ENCODE measurements at places on chromosomes 6 and 20. TPM values are rescaled to one million over a fixed set of nuclear protein-coding genes. Genes with fewer than 3 reads are reported as not detected.

- H3K4me3 ChIP-seq, result no peak overlapping the region
- no peak for DNase-seq
- H3K36me3 ChIP-seq, result no peaks in the 10 kb centered on the region
- no peaks in the 10 kb centered on the region for H3K4me1 ChIP-seq
- H3K27me3 ChIP-seq, result no peaks in the 10 kb centered on the region
These were observed 102.0 kb downstream of the BTBD3 start for GRCh38 chr20:12019715-12020114.

DNA sequence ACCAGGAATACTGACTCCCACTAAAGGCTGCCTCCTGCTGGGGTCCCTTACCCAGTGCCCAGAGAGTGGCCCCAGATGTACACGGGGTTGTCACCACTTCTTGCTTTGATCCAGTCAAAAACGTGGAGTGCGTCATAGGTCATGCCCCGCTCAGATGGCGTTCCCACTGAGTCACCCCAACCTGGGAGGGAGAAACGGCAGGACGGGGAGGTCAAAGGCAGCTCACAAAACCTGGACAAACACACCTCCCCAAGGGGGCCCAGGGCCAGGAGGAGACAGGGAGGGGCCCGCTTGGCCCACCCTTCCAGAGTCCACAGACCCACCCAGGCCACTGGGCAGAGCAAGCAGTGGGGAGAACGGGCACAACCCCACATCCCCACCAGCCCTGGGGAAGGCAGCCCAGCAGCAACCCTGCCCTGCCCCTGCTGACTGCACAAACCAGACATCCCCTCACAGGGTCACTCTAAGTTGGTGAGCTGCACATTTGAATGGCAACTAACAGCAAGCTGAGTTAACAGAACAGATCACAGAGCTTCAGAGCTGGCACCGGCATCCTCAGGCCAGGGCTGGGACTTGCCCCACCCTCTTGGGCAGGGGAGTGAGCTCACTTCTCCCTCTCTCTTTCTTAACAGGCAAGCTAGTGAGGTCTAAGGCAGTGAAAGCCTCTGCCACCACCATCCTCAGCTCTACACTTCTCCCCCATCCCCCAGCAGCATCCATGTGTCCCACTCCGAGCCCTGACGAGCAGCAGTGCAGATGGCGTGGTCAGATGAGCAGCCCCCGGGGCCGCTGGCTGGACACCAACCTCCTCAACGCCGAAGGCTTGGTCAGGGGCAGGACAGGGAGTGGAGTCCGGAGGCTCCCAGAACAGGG is 61.7 kb downstream of the PYGB start:
- H3K36me3 ChIP-seq, result no peaks in the 10 kb centered on the region
- no peaks in the 10 kb centered on the region for H3K27me3 ChIP-seq
- H3K27ac ChIP-seq, result peak overlapping the region; percentile 89

DNA sequence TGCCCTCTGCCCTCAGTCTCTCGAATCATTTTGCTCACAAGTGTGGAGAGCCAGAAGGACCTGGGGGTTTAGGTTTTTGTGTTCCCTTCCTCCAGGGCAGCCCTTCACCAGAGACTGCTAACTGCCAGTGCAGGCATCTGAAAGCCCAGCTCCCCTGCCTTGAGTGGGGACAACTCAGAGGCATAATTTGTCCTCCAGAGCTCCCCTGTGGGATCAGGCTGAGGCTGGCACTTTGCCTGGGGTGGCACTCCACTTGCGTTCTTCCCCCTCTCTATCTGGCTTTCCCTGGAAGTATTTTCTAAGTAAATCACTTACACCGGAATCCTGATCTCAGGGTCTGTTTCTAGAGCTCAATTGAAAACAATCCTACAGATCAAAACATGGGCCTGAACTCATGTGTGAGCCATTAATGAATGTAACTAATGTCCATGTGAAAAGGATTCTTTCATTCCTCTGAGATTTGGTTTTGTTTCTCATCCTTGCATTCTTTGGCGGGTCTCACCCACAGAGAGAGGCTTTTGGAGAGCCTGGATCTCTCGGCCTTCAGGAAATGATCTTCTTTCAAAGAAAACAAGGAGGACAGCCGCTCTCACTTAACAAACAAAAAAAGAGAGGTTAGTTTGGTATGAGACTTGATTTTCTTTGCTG is 125.7 kb upstream of the RIPOR2 start:
- H3K27ac ChIP-seq, result peak overlapping the region; percentile 34
- no peaks in the 10 kb centered on the region for H3K27me3 ChIP-seq
- H3K4me1 ChIP-seq, result no peaks in the 10 kb centered on the region
- no peak overlapping the region for H3K4me3 ChIP-seq

DNA sequence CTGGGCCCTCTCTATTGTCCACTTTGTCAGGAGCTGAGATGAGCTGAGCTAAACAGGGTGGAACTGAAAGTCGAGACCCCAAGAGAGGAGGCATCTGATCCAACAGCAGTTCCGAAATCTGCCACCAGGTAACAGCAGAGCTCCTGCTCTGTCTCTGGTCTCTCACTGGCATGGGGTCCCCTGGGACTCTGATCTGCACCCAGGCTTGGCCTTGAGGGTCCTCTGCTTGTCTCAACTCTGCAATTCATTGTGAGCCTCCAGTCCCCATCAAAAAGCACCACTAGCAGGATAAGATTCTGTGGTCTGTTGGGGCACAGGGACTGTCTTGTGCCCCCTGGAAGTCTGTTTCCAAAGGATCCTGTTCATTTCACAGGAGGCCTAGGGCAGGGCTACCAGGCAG is 62.5 kb upstream of the TOP1 start:
- DNase-seq, result no peak
- H3K4me1 ChIP-seq, result no peaks in the 10 kb centered on the region
- no peak overlapping the region for H3K27ac ChIP-seq
- H3K4me3 ChIP-seq, result no peak overlapping the region
- H3K27me3 ChIP-seq, result no peaks in the 10 kb centered on the region

DNA sequence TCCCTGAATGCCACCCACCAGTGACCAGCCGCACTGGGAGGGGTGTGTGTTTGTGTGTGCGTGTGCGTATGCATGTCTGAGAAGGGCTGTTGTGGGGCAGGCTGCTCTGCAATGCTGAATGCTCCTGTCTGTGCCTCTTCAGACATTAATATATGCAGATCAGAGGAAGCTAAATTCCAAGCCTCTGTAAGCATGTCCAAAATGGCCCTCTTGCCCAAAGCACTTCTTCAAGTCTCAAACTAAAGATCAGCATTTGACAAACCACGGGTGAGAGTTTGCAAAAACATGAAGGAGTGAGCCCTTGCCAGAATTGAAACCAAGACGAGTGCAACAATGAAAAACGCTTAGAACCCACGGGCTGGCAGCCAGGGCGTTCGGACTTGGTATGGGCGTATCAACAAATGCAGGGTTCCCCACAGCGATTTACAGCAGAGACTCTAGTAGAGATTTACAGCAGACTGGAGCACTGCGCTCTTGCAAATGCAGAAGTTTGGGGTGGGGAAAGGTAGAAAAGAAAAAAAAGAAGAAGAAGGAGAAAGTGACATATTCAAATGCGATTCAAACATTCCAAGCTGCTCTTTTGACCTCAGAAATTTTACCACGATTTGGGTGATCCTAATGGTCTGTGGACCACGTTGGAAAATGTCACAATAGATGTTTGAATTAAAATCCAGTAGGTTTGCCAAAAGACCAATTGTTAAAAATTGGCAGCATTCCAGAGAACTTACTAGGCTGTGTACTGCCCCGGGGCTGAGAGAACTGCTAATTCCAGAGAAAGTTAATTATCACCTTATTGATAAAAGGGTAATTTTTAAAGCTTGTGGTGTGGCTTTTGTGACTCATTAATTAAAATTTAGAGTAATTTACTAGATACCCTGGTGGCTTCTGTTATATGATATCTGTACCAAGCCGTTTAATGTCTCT is 3.5 kb downstream of the SCML4 start:
- H3K4me1 ChIP-seq, result no peaks in the 10 kb centered on the region
- H3K27me3 ChIP-seq, result no peaks in the 10 kb centered on the region
- no peak overlapping the region for H3K27ac ChIP-seq
- DNase-seq, result no peak
- H3K36me3 ChIP-seq, result no peaks in the 10 kb centered on the region
- H3K4me3 ChIP-seq, result no peak overlapping the region

DNA sequence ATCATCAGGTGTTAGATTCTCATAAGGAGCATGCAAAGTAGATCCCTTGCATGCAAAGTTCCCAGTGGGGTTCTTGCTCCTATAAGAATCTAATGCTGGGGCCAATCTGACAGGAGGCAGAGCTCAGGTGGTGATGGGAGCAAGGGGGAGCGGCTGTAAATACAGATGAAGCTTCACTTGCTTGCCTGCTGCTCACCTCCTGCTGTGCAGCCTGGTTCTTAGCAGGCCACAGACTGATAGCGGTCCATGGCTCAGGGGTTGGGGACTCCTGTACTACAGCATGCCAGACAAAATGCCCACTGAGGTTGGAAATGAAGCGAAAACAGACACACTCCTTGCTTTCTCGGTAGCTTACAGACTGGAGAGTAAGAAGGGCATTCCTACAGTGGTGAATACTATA is 386.8 kb downstream of the PLCB1 start:
- DNase-seq, result no peak
- no peak overlapping the region for H3K4me3 ChIP-seq
- no peak overlapping the region for H3K27ac ChIP-seq
- H3K27me3 ChIP-seq, result no peaks in the 10 kb centered on the region
- no peaks in the 10 kb centered on the region for H3K36me3 ChIP-seq

- H3K36me3 ChIP-seq, result no peaks in the 10 kb centered on the region
- no peaks in the 10 kb centered on the region for H3K4me1 ChIP-seq
- no peaks in the 10 kb centered on the region for H3K27me3 ChIP-seq
- no peak for DNase-seq
- H3K4me3 ChIP-seq, result no peak overlapping the region
These were observed 16.4 kb upstream of the CCDC28A start for GRCh38 chr6:138757136-138757535.

- no peaks in the 10 kb centered on the region for H3K4me1 ChIP-seq
- H3K27ac ChIP-seq, result no peak overlapping the region
- no peak overlapping the region for H3K4me3 ChIP-seq
- H3K36me3 ChIP-seq, result no peaks in the 10 kb centered on the region
These were observed 175.6 kb upstream of the PDE7B start for GRCh38 chr6:135675862-135676261.

GRCh38 chr6:98067375-98067774 is 767.0 kb upstream of the POU3F2 start:
- no peak overlapping the region for H3K4me3 ChIP-seq
- no peak for DNase-seq
- no peak overlapping the region for H3K27ac ChIP-seq
- H3K4me1 ChIP-seq, result no peaks in the 10 kb centered on the region
- H3K36me3 ChIP-seq, result no peaks in the 10 kb centered on the region

DNA sequence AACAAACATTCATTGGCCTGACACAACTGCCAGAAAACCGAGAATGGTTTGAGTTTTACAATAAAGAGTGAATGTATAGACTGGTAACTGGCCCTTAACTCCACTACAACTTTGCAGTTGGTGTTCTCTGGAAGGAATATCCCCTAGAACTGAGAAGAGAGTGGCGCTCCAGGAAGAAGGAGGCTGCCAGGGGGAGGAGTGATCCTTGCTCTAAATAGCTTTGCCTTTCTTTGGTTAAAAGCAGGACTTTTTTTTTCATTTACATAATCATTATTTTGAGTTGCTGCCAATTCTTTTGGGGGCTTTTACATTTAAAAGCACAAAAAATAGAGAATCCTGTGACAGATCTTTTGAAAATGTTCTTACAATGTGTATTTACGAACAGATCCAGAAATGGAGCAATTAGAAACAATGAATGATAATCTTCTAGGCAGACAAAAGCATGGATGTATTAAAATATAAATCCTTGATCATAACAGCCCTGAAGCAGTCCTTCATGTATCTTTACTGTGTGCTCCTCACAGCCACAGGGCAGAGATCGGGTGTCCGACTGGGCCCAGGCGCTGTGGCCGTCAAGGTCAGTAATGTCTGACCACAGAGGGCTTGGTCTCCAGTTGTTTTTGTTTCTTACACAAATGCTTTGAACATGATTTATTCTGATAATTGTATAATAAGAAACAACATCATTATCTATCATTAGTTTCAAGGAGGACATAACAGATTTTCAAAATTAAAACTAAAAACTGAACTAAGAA is 612.2 kb downstream of the HDGFL1 start:
- no peak for DNase-seq
- H3K27me3 ChIP-seq, result no peaks in the 10 kb centered on the region
- no peaks in the 10 kb centered on the region for H3K36me3 ChIP-seq
- no peaks in the 10 kb centered on the region for H3K4me1 ChIP-seq

DNA sequence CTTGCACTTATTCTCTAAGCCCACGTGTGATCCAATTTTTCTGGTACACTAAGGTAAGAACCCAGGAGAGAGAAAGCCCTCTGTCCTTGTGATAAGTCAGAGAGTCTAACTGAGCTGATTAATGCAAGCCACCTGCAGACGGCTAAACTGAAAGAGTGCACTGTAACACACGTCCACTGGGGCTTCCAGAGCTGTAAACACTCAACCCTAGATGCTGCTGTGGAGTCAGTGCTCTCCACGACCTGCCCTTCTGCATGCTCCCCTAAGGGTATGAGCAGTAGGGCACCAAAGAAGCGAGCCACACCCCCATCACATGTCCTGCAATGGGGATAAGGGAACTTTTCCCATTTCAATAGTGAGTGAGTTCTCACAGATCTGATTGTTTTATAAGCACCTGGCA is 55.7 kb downstream of the TXLNB start:
- peaks cover 9% of the 10 kb centered on the region for H3K4me1 ChIP-seq
- H3K4me3 ChIP-seq, result no peak overlapping the region
- no peaks in the 10 kb centered on the region for H3K36me3 ChIP-seq

GRCh38 chr6:42100029-42100901 is 42.2 kb downstream of the C6orf132 start:
- no peaks in the 10 kb centered on the region for H3K27me3 ChIP-seq
- H3K4me3 ChIP-seq, result no peak overlapping the region
- H3K4me1 ChIP-seq, result no peaks in the 10 kb centered on the region
- H3K27ac ChIP-seq, result peak overlapping the region; percentile 70
- H3K36me3 ChIP-seq, result no peaks in the 10 kb centered on the region

- no peak overlapping the region for H3K27ac ChIP-seq
- no peaks in the 10 kb centered on the region for H3K27me3 ChIP-seq
- no peak overlapping the region for H3K4me3 ChIP-seq
- H3K4me1 ChIP-seq, result peaks cover 12% of the 10 kb centered on the region
- no peaks in the 10 kb centered on the region for H3K36me3 ChIP-seq
- DNase-seq, result no peak
These were observed 5.7 kb downstream of the SESN1 start for GRCh38 chr6:109088995-109089394.

DNA sequence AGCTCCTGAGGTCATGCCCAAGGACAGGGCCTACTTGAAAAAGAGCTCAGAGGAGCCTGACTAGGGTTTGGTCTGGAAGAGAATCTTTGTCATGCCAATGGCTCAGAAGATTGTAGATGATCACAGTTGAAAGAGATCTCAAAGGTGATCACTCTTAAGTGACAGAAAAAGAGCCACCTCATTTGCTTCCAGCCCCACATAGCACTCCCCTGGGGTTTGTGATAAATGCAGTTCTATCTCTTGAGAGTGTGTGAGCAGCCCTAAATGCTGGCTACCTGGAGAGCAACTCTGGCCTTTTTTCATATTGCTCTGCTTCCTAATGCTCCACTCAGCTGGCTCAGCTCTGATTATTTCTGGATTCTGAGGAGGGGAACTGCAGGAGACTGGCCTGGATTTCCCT is 39.3 kb downstream of the KLHL32 start:
- H3K27me3 ChIP-seq, result no peaks in the 10 kb centered on the region
- no peaks in the 10 kb centered on the region for H3K36me3 ChIP-seq
- no peaks in the 10 kb centered on the region for H3K4me1 ChIP-seq
- no peak overlapping the region for H3K27ac ChIP-seq

The ADNP gene
- 90.1 TPM for total RNA-seq

The SAPCD1 gene
- total RNA-seq, result not detected

The RNF217 gene
- total RNA-seq, result 34.9 TPM

The GTSF1L gene
- total RNA-seq, result not detected

The PKIG gene
- 181 TPM for total RNA-seq

The ADGRG6 gene
- 23.8 TPM for total RNA-seq

The CST7 gene
- total RNA-seq, result 1.2 TPM

The SLC22A3 gene
- total RNA-seq, result 16.1 TPM

The GJA10 gene
- not detected for total RNA-seq

The PROKR2 gene
- total RNA-seq, result not detected

The UBE2V1 gene
- total RNA-seq, result 124 TPM

All from uterus (tissue), 4 donors.